ENCODE measurements at places on chromosomes 7 and 10.

DNA sequence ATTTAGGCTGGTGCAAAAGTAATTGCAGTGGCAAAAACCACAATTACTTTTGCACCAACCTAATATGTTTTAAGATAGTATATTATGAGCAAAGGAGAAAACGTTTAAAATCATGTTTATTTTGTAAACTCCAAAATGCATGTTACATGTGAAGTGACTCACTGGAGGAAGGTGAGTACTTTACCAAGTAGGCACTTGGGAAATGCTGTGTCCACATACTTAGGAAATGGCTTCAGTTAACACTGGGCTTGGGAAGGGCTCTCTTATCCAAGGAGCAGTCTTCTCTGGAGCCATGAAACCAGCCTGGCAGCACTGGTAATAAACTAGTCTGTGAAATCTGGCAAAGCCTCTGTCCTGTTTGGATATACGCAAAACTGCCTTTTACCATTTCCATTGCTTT lies 4.4 kb downstream of the RPS24 start:
- no peak for DNase-seq

DNA sequence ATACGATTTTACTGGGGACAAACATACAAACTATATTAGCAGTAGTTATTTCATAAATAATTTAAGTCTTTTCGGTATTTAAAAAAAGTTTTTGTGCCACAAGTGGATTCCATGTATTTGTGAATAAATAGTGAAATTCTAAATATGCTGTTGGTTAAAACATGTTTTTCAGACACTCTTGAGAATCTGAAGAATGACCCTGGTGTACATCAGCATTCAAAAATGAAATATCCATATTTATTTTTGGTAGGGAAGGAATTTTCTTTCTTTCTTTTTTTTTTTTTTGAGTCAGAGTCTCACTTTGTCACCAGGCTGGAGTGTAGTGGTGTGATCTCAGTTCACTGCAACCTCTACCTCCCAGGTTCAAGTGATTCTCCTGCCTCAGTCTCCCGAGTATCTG lies 136.1 kb upstream of the CDK6 start:
- DNase-seq: no peak

GRCh38 chr7:41637049-41637448 lies 65.8 kb downstream of the INHBA start:
- DNase-seq: no peak

GRCh38 chr7:55348502-55348901 lies 16.6 kb upstream of the LANCL2 start:
- no peak for DNase-seq

DNA sequence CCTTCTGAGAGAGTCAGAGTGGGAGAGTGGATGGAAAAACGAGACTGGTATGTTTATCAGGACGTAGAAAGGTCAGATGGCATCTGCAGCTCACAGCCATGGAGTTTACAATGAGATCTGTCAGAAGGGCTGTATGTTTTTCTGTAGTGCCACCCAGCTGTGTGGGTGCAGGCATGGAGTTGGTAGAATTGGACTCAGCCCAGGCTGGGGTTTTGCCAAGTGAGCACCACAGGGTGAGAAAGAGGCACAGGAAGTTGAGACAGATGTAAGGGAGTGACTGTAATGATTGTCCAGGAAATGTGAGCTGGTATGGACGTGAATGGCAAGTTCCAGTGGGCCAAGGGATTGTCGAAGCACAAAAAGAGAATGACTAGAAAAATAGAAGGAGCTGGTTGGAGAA lies 9.1 kb upstream of the ZYX start:
- DNase-seq: peak; percentile 33

DNA sequence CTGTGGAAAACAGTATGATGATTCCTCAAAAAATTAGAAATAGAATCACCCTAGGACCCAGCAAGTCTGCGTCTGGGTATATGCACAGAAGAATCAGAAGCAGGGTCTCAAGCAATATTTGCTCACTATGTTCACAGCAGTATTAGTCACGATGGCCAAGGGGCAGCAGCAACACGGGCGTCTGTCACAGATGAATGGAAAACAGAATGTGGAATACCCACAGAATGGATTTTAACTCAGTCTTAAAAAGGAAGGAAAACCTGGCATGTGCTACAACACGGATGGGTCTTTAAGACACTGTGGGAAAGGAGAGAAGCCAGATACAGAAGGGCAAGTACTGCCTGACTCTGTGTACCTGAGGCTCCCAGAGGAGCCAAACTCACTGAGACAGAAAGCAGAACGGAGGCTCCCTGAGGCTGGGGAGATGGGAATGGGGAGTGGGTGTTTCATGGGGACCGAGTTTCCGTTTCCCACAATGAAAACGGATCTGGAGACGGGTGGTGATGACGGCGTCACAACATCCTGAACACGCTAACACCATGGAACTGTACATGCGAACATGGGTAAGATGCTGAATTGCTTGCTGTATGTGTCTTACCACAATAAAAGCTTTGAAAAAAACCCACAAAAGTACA lies 36.7 kb upstream of the INPP5A start:
- no peak for DNase-seq

GRCh38 chr10:132136097-132136521 lies 50.6 kb upstream of the DPYSL4 start:
- DNase-seq: no peak

GRCh38 chr10:65090991-65091390 lies 1569.8 kb downstream of the REEP3 start:
- no peak for DNase-seq

GRCh38 chr10:69467928-69468750 lies 16.9 kb downstream of the TSPAN15 start:
- DNase-seq: no peak

- no peak for DNase-seq
These were observed 565 bp downstream of the ATP5MK start for GRCh38 chr10:103395754-103396066.

- DNase-seq: no peak
These were observed 6.2 kb upstream of the OTUD1 start for GRCh38 chr10:23432639-23433038.

GRCh38 chr10:112700215-112700671 lies 249.8 kb upstream of the TCF7L2 start:
- no peak for DNase-seq

DNA sequence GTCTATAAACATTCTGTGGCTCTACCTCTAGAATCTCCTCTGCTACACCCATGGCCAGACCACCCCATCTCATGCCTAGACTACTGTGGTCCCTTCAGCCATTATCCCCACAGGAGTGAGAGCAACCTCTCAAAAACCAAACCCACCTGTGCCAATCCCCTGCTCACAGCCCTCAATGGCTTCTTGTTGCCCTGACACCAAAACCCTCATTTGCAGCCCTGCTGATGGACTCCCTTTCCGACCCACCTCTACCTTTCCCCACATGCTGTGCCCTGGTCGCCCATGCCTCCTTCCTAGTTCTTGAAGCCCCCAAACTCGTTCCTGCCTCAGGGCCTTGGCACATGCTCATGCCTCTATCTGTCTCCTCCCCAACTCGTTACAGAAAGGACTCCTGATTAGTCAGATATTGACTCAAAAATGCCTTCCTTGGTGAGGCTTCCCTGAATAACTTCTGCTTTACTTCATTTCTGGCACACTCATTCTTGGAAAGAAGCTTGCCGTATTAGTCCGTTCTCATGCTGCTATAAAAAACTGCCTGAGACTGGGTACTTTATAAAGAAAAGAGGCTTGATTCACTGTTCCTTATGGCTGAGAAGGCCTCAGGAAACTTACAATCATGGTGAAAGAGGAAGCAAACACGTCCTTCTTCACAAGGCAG lies 104.2 kb downstream of the TEX36 start:
- no peak for DNase-seq

- no peak for DNase-seq
These were observed 18.3 kb downstream of the KLLN start for GRCh38 chr10:87844837-87845623.

All from activated T-cell treated with anti-CD3 and anti-CD28 coated beads for 4 hours (primary cell).